ENCODE measurements at places on chromosomes 7 and 10. TPM values are rescaled to one million over a fixed set of nuclear protein-coding genes. Genes with fewer than 3 reads are reported as not detected.

- no peak for ATAC-seq
Measured at GRCh38 chr10:71211053-71211452, 1.3 kb upstream of the UNC5B start.

Gene WNT2
- total RNA-seq = not detected

DNA sequence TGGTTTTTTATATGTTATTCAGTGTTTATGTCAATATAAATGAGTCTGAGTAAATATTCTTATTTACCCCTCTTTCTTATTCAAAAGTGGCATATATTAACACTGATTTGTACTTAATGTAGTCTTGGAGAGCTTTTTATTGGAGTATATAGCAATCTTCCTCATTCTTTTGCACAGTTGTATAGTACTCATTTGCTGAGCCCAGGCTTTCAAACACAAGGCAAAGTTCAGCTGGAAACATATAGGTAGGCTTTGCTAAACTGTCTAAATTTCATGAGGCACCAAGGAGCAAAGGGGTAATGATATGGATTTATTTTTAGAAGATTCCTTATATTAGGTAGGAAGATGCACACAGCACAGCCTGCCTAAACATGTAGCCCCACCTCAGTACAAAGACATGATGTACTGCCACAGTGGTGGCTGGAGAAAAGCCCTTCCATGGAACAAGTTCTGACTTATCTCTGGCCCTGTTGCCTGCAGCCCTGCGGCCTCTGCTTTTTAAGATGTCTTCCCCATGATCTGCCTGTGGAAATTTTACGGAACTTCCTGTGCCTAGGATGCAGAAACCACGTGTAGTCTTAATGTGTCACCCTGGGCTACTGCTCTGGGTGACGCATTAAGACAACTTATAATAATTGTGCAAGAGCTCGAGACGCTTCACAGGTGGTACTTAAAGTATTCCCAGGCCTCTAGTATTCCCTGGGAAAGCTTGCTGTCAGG lies 9.6 kb upstream of the PDCD4 start:
- ATAC-seq = no peak

DNA sequence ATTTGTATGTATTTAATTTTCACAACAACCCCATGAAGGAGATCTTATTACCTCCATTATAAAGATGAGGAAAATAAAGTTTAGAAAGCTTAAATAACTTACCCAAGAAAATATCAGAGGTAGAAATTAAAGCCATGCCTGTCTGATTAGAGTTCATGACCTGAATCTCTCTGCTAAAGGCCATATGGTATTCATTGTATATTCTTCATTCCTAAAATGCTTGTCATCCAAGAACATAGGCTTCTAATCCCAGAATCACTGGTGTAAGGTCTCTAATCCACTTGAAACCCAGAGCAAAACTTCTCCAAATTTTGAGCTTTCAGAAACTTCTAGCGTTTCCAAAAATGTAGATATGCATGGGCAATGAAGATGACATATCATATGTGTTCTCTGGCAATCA lies 72.3 kb upstream of the YAE1 start:
- ATAC-seq = no peak

Gene LEP
- 6.6 TPM for total RNA-seq

- no peak for ATAC-seq
Measured at GRCh38 chr10:71711052-71711623, 8.4 kb downstream of the C10orf105 start.

- ATAC-seq = peak; percentile 54
Measured at GRCh38 chr10:31819391-31819820, 109.2 kb downstream of the ARHGAP12 start.

GRCh38 chr7:132577206-132578049 lies 1.2 kb upstream of the PLXNA4 start:
- ATAC-seq = peak; percentile 67

DNA sequence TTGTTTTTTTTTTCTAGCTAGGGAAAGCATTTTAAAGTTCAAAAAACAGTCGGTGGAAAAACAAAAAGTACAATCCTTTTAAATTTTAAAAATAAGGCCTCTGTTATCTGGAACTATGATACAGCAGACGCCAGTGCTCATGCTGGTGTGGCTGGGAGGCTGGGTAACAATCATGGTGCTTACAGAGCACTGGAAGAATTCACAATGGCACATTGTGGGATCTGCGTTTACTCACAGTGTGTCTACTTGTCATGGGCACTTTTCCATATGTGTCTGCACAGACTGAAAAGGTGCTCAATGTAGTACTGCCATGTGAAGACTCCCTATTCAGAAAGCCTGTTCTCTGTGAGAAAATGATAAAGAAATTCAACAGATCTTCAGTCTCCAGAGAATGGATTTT lies 278.2 kb upstream of the IMMP2L start:
- no peak for ATAC-seq

Gene CC2D2B
- 1.9 TPM for total RNA-seq

DNA sequence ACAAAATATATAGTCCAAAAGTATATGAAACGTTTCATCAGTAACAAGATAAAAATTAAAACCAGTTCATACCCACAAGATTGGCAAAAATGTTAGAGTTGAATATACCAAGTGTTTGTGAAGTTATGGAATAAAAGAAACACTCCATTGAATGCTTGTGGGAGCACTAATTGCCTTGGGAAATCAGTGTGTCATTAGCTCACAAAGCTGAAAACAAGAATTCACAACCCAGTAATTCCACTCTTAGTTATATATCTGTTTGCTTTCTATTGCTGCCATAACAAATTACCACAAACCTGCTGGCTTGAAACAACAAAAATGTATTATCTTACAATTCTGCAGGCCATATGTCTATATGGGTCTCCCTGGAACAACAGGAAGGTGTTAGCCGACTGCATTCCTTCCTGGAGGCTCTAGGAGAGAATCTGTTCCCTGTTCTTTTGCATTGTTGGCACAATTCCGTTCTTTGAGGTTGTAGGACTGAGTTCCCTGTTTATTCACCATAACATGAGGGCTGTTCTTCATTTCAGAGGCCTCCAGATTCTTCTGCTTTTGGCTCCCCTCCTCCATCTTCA lies 45.7 kb downstream of the SEM1 start:
- no peak for ATAC-seq

Gene IFIT2
- 4.2 TPM for total RNA-seq

Gene ENTPD1
- 40.5 TPM for total RNA-seq

DNA sequence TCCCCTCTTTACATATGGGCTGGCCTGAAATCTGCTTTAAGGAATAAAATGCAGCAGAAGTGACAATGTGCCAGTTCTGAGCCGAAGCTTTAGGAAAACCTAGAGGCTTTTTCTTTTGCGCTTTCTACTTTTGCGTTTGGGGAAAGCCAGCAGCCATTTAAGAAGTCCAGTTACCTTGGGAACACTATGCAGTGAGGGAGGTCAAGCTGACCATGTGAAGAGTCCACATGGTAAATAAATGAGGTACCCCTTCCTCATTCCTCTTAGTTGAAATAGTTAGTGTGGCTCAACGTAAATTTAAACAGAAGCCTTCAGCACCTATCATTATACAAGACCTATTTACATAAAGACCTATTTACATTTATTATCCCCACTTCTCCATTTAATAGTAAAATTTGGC lies 78.5 kb downstream of the TFPI2 start:
- no peak for ATAC-seq

DNA sequence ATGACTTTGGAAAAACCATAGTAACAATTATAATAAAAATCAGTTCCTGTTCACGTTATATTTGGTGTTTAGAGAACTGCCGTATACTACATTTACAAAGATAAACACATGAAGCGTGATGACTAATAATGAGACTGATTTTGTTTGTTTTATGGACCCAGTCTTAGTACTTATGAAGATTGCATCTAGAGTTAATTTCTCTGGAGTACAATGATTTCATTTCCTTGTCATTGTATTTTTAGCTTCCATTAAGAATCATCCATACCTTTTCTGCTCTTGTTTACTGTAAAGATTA lies 2.9 kb downstream of the RBM20 start:
- no peak for ATAC-seq

Gene UNCX
- not detected for total RNA-seq
